ENCODE measurements at places on chromosomes 3 and 15.

- DNase-seq = no peak
Measured at GRCh38 chr3:31862666-31863279, 118.3 kb downstream of the OSBPL10 start.

DNA sequence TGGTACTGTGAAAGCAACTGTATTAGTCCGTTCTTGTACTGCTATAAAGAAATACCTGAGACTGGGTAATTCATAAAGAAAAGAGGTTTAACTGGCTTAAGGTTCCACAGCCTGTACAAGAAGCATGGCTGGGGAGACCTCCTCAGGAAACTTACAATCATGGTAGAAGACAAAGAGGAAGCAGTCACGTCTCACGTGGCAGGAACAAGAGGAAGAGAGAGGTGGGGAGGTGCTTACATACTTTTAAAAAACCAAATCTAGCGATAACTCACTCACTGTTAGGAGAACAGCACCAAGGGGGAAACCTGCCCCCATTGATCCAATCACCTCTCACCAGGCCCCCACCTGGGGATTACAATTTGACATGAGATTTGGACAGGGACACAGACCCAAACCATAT is 48.9 kb downstream of the IQGAP1 start:
- no peak for DNase-seq

DNA sequence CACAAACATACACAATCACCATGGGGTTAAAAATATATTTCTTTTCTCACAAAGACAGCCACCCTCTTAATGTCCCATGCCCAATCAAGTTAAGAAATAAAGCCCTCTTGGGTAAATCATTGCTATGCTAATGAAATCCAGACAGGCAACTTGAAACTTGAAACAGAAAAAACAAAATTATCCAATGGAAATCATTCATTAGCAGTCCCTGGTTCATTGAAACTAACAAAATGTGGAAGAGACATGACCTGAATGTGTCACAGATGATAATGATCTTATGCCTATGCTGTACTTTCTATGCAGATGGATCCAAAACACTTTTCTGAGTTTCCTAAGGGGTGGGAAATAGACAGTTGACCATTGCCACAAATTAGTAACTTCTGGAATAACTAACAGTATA is 983.7 kb downstream of the MCTP2 start:
- no peak for DNase-seq

DNA sequence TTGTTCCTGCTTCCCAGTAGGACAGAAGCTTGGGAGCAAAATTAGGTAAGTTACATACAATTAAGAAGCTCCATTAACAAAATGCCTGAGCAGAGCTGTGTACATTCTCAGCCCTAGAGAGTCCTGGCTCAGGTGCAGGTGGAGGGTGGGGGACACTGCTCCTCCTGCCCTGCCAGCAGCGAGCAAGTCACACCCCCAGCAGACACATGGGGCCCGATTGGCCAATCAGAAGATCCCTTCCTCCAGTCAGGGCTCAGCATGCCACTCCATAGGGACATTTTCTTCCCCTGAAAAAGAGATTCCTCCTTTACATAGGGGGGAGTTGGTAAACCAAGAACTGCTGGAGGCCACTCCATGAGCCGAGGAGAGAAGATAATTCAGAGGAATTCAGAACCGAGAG is 62.1 kb downstream of the PLXNA1 start:
- DNase-seq = no peak

DNA sequence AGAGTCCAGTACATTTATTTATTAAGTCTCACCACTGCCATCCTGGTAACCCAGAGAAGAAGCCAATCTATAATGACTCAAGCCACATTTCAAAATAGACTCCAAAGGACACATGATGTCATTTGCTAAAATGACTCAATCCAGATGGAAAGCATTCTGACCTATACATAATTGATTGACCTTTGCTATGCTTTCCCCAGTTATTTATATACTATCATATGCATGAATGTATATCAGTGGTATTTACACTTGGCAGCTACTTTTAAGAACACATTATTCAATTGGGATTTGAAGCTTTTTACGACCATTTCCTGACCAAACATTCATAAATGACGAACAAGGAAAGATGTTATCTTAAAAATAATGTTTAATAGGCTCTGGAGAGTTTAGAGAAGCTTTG is 297.2 kb downstream of the FHIT start:
- DNase-seq = no peak

- DNase-seq = no peak
Measured at GRCh38 chr15:27587810-27588209, 511.3 kb downstream of the OCA2 start.

- no peak for DNase-seq
Measured at GRCh38 chr3:129197321-129197720, 13.6 kb upstream of the CNBP start.

GRCh38 chr3:98166396-98166795 is at the start of gene OR5H15:
TSS of gene OR5H15 (plus strand) at chr3:98166696. CDS start at chr3:98168700, 2,004 bp downstream.
- DNase-seq = no peak

DNA sequence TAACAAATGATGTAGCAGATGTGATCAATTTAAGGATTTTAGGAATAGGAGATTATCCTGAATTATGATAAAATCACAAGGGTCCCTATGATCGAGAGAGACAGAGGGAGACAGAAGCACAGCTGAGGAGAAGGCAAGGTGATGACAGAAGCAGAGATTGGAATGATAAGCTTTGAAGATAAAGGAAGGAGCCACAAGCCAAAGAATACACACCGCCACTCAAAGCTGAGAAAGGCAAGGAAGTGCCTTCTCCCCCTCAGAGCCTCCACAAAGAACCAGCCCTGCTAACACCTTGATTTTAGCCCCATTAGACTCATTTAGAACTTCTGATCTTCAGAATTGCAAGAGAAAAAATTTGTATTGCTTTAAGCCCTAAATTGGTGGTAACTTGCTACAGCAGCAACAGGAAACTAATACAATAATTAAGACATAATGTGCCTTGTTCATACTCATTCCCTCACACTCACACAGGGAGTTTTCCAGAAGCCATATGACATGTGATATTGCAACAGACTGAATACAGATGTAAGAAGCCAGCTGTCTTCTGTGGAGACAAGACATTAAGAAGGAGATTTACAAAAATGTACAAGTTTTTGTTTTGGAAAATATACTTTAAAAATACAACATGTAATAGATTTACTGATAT is 38.2 kb downstream of the TRANK1 start:
- DNase-seq = no peak

DNA sequence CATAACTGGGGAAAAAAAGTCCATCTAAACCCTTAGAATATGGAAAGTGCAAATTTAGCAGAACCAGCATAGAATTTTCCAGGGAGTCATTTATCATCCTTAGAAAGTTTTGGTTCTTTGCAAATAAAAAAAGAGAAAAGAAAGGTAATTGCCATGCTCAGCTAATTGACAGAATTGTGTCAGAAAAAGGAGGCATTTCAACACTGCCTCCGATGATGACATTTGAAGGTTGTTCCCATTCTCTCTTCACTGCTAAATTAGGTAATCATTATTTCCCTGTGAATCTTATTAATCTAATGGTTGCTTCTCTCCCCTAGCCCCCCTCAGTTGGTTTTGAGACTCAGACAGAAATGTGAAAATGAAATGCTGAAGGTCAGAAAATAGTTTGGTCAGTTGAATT is 139.2 kb downstream of the PDCD6IP start:
- no peak for DNase-seq

All from omental fat pad (tissue), 4 donors.